CD4-positive, alpha-beta T cell treated with Interleukin-4 for 4 hours (primary cell): ENCODE measurements at places on chromosomes 5 and 9.
A peak's percentile ranks its signal among the peaks of the same experiment; 100 is the strongest.

- no peak for DNase-seq
Measured at GRCh38 chr5:61177716-61178115, 15.4 kb upstream of the SMIM15 start.

GRCh38 chr9:135530146-135530545 is 8.9 kb downstream of the LCN1 start:
- no peak for DNase-seq

DNA sequence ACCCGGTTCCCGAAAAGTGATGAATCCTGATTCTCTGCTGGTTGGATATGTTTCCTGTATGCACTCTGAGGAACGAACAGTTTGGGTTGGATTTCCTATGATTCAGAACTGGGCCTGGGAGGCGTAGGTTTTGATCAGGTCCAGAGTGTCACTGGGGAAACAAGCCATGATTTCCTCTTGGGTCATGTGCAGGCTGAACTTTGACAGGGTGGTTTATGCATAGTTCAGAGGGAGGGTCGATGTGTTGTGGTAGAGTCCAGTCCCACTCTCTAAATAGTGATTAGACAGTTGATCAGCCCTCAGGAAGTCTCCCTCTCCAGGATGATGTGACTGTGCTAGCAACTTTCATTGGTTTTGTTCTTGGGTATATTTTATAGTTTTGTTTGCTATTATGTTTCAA is 17.4 kb downstream of the ATG10 start:
- DNase-seq, result no peak

DNA sequence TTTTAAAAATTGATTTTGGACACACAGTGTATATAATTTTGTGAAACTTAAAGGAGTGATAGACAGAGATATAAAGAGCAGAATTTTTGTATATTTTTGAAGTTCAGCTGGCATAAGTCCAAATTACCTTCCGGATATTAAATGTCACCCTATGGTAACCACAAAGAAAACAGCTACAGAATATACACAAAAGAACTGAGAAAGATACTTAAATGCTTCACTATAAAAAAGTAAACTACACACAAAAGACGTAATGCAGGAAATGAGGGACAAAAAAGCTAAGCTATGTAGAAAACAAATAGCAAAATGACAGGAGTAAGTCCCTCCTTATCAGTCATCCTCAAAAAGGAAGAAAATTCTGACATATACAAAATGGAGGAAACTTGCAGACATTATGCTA is 29.4 kb downstream of the HACD4 start:
- peak; percentile 25 for DNase-seq

GRCh38 chr9:136189394-136190236 is 15.3 kb downstream of the LHX3 start:
- no peak for DNase-seq

DNA sequence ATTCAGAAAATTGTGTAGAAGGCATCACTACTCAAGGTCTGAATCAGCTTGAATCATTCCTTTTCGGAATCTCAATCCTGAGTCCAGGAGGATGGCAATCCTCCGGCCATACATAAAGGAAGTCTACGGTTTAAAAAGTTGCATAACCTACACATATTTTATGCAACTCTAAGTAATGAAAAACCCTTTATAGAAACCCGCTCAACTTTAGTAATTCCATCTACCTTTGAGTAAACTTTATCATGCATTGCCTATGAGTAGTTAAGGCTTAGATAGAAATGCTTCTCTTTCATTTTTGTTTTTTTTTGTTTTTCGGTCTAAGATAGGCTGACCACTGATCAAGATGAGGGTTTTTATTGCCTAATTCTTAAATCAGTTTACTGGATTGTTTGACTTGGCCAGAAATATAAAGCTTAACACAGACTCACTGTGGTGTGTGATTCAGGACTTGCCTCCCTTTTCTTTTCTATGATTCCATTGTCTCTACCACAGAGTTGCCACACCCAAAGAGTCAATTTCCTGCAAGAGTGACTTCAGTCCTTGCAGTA is 85.0 kb downstream of the LURAP1L start:
- no peak for DNase-seq

DNA sequence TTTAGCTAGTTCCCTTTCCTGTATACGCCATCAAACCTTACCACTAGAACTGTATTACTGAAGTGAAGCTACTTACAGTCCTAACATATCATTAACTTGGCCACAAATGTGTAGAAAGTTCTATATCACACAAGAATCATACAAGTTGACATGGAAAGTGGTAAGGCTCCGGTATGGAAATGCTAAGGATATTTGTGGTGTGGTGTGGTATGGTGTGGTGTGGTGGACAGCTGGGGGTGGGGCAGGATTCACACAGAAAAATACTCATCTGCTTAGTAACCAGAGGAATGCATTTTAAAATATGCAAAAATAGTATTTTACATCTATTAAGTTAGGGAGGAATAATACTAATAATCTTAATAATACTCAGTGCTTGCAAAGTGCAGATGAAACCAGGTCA is 69.4 kb downstream of the TRPC7 start:
- no peak for DNase-seq

GRCh38 chr5:12615141-12615820 is 711.0 kb upstream of the CTNND2 start:
- no peak for DNase-seq
